Ascending aorta (tissue), 2 donors: ENCODE measurements at places on chromosomes 3 and 15.

DNA sequence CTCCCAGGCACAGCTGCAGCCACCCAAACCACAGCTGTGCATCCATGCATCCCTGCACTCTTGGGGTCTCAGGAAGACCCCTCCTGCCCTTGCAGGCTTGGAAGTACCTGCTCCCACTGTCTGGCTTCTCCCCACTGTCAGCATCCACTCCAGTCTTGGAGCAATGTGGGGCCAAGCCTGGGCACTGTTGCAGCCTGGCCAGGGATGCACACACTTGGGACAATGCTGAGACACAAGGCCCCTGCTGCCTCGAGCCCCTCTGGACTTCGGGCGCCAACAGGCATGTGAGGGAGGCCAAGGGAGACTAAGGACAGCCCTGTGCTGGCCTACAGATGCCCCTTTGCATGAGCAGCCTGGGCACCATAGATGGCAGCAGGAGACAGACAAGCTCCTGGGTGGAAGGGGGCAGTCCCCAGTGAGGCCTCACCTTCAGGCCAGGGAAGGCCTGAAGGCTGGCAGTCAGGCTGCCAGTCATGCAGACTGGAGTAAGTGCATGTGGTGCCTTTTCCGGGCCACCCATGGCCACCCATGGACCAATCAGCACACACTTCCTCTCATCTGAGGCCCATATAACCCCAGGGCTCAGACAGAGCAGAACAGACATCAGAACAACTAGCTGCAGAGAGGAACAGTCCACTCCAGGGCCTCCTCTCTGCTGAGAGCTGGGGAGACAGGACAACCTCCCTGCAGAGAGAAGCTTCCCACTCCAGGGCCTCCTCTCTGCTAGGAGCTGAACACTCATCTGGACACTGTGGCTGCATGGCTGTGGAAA lies 219.0 kb downstream of the VGLL3 start:
- no peak for DNase-seq

GRCh38 chr15:44286814-44287452 lies 1.6 kb upstream of the GOLM2 start:
- no peak for DNase-seq

- no peak for DNase-seq
These were observed 1.0 kb downstream of the LEKR1 start for GRCh38 chr3:156826896-156827882.

DNA sequence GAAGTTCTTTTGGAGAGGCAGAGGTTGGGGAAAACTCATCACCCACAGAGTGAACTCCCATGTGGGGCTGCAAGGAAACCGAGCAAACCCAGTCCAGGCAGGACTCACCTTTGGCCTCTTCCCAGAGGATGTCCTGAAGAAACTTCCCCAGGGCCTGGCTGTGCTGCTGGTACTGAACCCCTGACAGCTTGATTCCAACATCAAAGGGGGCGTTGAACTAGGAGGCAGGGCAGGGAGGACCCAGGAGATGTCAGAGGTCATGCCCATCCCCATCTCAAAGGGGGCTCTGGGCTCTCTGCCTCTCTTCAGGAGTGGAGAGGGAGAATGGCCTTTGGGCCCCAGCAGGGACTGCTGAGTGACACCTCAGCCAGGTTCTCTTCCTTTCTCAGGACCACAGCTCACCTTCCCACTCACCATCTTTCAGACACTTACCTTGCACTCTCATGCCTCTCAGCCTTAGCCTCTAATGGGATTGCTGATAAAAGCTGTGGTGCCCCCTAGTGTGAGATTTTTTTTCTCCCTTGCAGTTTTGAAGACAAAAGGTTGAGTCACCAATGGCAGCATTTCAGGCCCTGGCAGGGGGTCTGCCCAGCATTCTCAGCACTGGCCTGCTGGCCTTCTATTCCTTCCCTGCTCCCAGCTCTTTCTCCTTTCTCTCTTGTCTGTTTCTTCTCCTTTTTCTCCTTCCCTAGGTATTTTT lies 6.0 kb downstream of the GHRL start:
- DNase-seq = no peak

DNA sequence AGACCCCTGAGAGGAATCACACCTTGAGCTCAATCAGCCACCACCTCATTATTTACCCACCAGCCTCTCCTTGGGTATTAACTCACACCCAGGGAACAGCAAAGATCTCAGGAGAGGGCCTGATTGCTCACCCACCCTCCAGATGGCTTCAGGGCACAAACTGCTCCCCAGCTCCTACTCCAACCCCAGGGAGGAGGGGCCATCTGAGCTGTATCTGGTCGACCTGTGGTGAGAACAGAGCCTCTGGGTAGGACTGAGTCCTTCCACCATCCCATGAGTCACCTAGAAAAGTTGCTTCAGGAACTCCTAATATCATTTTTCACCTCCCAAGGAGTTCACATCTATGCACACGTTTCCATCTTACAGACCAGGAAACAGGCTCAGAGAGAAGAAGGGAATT lies 44.8 kb upstream of the HES1 start:
- no peak for DNase-seq

GRCh38 chr15:40357246-40357645 lies 773 bp upstream of the DISP2 start:
- DNase-seq = no peak

DNA sequence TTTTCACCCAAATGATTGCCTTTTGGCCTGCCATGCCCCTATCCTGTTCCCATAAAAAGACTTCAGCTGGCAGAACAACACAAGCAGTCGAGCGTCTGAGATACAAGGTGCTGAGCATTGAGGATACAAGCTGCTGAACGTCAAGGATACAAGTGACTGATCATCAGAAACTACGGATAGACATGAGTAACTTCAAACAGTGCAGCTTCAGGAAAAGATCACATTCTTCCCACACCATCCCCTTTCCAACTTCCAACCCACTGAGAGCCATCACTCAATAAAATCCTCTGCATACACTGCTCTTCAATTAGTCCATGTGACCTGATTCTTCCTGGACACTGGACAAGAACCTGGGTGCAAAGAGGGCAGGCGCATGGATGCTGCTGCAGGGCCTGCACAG lies 1198.9 kb downstream of the ROBO2 start:
- DNase-seq = no peak

- DNase-seq = no peak
These were observed 124.3 kb upstream of the TRIM42 start for GRCh38 chr3:140553591-140553990.

DNA sequence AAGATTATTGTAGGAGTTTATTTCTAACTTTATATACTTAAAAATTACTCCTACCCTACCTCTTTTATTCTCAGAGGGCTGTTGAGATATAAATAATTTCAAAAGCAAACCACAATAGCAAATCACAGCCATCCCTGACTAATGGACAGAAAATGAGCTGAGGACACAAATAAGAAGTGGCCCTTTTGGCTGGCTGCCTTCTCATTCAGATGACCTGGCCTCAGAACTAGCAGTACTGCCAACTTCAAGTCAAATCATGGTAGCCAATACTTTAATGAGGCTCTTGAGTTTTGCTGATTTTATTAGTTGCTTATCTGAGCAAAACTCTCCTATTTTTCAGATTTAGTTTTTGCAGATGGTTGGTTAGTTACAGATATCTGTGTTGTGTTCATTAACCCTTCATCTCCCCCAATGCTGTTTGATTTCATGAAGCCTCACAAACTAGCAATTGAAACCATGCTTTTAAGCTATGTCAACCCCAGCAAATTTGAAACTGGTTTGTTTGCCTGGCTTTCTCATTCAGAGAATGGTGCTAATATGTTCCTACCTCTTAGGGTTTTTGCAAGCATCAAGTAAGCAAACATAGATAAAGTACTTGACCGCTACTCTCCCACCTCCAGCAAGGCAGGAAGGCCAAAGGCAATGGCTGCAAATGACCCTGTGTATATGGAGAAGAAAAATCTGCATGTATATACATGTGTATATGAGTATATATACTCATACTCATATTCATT lies 73.4 kb upstream of the HACD2 start:
- peak; percentile 53 for DNase-seq

GRCh38 chr3:9196020-9196419 lies 53.4 kb downstream of the SRGAP3 start:
- no peak for DNase-seq

DNA sequence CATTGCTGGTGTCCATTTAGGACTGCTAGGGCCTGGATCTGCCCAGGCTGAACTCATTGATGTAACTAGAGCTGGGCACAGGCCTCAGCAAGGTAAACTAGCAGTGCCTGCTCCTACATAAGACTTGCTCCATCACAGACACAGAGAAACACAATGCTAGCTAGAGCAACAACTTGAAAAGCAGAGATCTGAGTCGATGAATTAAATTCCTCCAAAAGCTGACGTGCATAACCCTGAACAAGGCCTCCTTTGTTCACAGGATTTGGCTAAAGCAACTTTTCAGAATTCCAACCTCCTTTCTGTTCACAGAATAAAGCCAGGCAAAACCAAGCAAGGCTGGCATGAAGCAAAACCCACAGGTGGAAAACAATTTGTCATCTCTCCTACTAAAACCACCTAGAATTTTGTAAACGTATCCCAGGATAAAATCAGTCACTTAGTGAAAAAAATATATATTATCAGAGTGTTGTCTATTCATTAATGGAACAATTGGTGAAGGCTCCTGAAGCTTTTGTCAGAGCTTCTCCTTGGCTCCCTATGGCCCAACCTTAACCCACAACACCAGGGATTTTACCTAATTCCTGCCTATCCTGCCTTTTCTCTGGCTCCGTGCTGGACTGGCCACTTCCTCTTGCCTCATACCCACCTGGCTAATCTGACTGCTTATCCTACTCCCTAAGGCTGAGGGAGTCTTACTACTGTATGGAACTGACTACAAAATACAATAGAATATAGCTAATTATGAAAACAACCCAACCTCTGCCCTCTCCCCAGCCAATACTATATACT lies 39.9 kb downstream of the PLCH1 start:
- DNase-seq = no peak

- no peak for DNase-seq
These were observed 14.3 kb upstream of the CAMKV start for GRCh38 chr3:49883998-49884397.

DNA sequence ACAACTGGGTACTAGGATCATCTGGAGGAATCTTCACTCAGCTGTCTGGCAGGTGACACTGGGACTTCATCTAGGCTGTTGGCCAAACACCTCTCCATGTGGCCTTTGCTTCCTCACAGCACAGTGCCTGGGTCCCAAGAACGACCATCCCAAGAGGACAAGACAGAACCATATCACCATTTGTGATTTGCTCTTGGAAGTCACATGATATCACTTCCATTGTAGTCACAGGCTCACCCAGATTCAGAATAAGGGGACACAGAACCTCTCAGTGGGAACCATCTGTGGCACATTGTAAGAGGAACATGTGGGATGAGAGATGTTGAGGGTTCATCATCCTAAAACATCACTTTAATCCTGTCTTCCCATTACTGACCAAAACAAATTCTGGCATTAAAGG lies 1.9 kb upstream of the PSMA4 start:
- DNase-seq = no peak

DNA sequence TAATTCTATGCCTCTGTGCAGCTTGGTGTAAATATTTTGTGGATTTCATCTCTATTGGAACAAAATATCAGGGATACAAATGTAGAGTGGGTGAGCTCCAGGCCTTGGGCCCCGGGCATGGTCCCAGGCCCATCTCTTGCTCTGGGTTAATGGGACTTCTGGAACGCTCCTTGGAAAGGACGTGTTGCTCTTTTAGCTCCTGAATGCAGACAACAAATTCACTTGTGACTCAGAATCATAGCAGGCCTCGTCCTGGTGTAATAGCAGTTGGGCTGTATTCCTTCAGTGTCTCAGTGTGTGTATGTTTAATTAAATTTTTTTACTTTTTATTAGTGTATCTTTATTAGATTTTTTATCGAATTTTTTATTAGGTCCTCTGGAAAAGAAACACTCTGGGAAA lies 266.7 kb upstream of the C2CD4B start:
- no peak for DNase-seq

- no peak for DNase-seq
These were observed 643 bp downstream of the SERINC4 start for GRCh38 chr15:43799209-43799944.

GRCh38 chr3:113589971-113590370 lies 57.6 kb downstream of the SIDT1 start:
- DNase-seq = no peak

DNA sequence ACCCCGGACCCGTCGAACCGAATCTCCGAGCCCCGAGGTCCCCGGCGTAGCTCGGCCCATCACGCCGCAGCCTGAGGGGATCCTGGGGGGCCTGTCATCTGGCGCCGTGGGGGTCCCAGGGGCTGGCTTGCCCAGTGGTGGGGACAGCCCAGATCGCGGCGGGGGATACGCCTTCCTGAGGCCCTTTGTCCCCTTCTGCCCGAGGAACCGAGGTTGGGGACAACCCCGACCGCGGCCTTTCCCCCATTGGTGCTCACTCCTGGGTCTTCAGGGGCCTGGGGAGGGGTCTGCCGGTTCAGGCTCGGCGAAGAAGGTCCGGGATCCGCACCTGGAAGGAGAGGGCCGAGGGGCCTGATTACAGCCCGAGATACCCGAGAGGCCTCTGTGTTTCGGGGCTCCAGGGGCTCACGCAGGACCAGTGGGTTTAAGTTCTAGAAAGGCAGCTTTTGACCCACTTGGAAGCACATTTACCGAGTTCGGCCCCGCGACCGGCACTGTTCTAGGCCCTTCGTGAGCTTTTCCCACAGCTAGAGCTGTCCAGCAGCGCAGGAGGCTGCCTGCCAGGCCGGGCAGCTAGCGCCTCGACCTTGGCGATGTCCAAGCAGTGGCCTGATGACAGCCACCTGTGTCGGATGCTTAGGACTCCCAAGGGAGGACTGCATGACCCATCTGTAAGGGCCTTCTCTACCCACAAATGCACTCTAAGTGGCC lies 504 bp downstream of the ABHD2 start:
- DNase-seq = no peak

GRCh38 chr15:56038707-56039106 lies 45.3 kb upstream of the NEDD4 start:
- DNase-seq = no peak

GRCh38 chr15:70806992-70807712 lies 43.8 kb upstream of the UACA start:
- peak; percentile 71 for DNase-seq

GRCh38 chr3:78621061-78621716 lies 1146.6 kb downstream of the ROBO1 start:
- no peak for DNase-seq

DNA sequence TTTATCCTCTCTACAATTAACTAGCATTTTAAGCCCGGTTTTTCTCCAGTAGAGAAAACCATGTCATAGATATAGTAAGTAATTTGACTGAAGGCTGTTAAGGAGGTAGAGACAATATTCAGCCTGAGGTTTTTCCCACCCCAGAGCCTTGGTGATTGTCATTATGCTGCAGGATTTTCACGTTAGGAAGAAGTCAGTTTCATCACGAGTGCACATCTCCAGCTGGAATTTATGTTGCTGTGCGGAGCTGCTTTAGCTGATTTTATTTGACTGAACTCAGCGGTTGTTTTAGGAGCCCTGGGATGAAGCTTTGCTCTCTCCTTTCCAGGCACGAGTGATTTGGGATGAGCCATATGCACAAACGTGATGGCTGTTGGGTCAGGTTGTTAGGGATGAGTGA lies 271.3 kb upstream of the RGMA start:
- DNase-seq = no peak

DNA sequence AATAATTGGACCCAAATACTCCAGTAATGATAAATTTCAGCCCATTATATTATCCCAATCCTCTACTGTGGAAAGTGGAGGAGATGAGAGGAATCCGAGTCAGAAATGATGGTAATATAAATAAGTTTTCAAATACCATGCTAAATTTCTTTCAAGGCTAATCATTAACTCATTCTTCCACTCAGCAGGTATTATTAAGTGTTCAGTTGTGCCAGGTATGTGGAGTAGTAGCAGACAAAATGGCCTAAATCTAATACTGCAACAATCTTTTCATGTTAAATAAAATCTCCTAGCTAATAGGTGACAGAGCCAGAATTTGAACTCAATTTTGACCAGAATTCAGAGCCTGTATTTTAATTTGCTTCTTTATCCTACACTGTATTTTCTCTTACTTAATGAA lies 538.6 kb upstream of the ROBO2 start:
- DNase-seq = no peak

- DNase-seq = no peak
These were observed 6.0 kb downstream of the KLF13 start for GRCh38 chr15:31332681-31333071.
